ENCODE measurements at places on chromosomes 2 and 18.

DNA sequence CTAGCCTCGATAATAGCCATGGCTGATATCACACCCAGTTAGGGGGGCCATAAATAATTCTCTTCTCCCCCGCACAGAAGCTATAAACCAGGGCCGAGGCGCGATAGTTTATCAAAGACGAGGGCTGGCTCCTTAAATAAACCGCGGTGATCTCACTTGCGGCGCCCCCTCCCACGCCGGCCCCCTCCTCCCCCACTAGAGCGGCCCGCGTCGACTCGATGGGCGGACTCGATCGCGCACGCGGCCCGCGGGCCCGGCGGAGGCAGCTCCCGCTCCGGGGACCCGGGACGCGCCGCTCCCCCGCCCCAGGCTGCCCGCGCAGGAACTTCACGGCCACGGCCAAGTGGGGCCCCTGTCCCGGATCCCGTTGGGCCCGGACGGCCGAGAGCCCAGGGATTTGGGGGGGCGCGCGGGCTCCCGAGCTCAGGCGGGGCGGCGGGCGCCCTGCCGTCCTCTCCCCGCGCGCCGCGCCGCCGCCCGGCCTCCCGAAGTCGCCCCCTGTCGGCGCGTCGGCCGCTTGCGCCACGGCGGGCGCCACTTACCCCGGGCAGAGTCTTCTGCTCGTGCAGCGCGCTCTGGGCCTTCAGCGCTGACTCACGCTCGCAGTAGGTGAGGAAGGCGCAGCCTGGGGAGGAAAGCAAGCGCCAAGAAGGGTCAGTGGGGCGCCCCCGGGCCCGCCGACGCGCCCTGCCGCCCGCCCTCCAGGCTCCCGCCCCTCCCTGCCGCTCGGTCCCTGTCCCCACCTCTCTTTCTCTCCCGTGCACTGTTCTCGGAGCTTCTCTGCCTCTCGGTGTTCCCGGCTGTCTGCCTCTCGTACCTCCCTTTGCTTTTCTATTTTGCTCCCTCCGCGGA lies 80.4 kb downstream of the CELF4 start:
- peak; percentile 68 for DNase-seq

DNA sequence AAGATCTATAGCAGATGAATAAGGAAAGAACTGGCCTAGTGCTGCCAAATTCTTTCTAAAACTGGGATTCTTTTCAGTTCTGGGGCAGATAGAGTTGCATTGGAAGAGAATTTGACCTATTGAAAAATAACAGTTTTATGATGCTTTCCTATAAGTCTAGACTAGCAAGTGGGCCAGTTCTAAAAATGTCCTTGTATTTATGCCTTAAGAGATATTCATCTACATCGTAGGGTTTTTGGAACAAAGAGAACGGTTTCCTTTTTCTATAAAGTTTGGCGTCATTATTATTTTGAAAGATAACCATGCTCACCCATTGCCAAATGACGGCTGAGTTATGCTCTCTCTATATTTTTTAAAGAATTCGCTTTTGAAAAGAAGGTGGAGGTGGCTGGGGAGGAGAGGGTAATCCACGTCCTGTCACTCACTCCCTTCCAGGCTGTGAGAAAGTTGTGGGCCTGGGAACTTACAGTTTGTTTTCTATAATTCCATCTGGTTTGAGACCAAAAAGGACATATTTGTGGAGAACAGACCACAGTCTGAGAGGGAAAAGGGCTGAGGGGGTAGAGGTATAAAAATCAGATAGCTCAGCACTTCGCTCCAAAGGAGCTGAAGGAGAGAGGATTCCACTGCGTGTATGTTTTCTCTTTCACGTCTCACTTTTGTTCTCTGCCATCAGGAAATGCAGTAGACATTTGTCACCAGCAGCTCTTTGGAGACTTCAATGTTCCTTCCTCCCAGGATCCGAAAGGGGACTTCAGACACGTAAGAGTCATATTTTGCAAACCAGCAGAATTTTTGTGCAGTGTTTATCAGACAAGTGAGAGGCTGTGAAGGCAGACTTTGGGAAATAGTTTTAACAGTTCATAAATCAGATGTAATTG lies 281.9 kb upstream of the FN1 start:
- DNase-seq, result no peak

- peak; percentile 24 for DNase-seq
These were observed 1.4 kb downstream of the WNT6 start for GRCh38 chr2:218860950-218861381.

DNA sequence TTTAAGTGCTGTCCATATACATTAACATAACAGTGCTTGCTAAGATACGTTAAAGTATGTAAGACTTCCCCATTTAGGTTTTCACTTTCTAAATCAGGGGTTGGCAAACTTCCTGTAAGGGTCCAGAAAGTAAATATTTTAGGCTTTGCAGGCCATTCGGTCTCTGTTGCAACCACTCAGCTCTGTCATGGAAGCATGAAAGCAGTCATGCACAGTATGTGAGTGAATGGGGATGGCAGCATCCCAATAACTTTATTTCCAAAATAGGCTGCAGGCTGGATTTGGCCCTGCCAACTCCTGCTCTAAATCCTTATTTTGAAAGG lies 128.7 kb downstream of the PLA2R1 start:
- no peak for DNase-seq

DNA sequence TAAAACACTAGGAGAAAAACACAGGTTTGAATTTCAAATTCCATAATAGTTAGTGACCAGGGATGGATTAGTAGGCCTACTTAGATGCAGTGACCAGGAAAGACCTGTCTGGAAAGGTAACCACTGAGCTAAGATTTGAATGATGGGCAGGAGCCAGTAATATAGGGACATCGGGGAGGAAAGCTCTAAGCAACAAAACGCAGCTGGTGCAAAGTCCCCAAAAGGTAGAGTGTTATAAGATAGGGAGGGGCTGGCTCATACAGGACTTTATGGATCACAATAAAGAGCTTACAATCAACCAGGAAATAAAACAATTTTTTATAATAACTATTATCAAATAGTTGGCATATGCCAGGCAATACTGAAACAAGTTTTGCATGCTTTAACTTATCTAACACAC lies 849.4 kb downstream of the LRRTM4 start:
- DNase-seq, result peak; percentile 86

DNA sequence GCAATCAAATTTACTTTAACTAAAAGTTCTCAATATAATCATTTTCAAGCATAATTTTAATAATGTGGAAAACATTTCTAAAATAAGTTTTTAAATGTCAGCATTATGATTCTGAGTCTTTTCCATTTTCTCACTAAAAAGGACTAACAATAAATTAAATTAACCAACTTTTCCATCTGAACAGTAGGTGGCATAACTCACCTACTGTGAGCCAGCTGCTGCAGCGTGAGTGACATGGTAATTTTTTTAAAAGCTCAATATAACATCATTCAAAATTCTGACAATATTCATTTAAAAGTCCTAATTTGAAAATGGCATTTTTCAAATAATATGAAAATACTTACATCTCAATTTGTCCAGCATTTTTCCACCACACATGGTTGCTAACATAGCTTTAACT lies 66.5 kb downstream of the DTNB start:
- DNase-seq, result peak; percentile 40

DNA sequence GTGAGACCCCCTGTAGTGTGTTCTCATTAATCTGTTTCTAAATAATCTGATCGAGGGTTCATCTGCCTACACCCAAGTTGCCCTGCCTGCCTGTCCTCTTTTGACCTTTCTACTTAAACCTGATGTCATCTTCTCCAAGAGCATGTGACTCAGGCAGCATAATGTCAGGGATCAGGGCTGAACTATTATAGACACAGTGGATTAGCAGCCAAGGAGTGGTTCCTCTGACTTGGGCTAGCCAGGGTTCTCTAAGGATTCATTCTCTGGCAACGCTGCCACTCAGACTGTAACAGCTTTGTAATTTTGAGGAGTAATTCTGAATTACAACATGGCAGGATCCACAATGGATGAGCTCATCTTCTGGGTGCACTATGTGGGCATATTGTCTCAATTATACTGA lies 124.0 kb downstream of the MDH1 start:
- no peak for DNase-seq

- no peak for DNase-seq
These were observed 213.0 kb downstream of the TNS1 start for GRCh38 chr2:217789736-217790181.

DNA sequence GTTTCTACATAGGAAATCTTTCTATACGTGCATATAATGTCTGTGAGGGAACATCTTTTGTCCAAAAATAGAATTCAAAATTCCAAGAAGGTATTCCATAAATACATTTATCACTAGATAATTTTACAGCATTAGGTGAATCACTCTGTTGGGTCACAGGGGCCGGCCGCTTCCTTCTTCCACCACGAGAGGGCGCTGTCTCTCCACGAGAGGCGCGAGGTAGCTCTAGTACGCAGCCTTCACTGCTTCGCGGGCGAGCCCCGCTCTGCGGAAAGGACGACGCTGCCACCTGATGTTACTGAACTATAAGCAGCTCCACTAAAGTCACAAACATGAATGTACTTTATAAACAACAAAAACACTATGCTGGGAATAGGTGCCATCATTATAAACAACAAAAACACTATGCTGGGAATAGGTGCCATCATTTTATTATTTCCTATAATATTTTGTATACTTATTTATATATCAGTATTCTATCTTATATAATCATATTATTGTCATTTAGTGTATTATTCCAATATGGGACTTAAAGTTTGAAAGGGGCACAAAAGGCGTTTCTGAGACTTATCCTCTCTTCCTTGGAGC lies 69.4 kb upstream of the REV1 start:
- peak; percentile 67 for DNase-seq

DNA sequence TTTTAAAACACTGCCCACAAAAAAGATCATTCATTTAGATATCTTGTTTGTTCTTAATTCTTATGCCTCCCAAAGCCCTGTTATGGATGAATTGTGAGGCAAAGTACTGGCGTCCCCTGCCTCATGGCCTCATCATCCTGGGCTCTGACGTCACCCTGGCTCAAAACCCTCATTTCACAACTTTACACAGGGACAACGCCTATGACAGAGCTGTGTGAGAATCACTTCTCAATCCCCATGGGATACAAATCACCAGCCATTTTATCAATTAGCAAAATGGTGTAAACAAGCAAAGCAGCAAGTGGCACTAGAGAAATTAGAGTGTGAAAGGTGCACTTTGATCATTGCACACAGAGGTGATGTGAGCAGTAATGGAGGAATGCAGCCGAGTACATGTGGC lies 16.6 kb downstream of the FHOD3 start:
- DNase-seq, result no peak

DNA sequence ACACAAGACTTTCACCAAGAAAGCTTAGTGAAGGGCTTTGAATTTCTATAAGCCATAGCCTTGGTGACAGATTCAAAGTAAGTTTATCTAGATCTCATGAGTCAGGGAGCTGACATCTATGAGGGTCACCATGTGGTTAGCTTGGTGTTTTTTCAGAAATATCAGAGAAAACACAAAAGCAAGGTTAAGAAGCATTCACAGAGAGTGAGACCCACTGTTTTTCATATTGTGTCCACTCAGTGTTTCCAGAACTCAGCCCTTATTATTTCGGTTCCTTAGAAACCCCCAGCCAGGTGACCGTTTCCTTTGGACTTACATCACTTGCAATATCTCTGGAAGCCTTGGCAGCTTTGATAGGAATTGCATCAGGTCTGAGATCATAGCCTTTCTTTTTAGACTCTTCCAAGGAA lies 76.6 kb downstream of the NEB start:
- no peak for DNase-seq

GRCh38 chr2:9422321-9423099 lies 818 bp downstream of the ITGB1BP1 start:
- DNase-seq, result peak; percentile 58

- DNase-seq, result no peak
These were observed 217.2 kb downstream of the NR4A2 start for GRCh38 chr2:156115338-156115737.

- DNase-seq, result no peak
These were observed 87.4 kb upstream of the CAPN13 start for GRCh38 chr2:30894498-30895119.

GRCh38 chr2:143117225-143117624 lies 12.0 kb upstream of the ARHGAP15 start:
- DNase-seq, result no peak

DNA sequence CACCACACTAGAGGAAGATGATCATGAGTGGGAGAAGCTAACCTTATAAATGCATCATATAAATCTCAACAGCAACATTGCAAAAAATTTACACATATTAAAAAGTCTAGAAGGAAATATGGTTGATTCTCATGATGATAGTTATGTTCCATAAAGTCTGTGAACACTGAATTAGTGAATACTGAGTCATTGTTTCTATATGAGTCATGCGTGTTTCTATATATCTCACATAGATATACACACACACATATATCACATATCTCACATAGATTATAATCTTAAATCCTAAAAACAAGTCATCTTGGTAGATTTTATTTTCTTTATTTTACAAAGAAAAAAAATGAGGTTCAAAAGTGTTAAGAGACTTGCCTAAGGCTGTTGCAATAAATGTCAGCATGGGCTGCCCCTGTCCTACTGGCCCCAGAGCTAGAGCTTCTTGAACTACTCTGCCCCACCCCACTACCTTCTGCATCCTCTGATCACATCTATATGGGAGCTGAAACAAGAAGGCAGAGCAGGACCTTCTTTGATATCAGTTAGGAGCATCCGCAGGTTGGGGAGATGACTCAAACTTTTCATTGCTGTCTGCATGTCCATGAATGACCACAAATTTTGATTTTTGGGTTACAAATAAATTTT lies 81.8 kb upstream of the ADAM23 start:
- no peak for DNase-seq

GRCh38 chr18:934518-935133 lies 30.0 kb downstream of the ADCYAP1 start:
- no peak for DNase-seq

- no peak for DNase-seq
These were observed 104.8 kb upstream of the SLC8A1 start for GRCh38 chr2:40556739-40557138.

DNA sequence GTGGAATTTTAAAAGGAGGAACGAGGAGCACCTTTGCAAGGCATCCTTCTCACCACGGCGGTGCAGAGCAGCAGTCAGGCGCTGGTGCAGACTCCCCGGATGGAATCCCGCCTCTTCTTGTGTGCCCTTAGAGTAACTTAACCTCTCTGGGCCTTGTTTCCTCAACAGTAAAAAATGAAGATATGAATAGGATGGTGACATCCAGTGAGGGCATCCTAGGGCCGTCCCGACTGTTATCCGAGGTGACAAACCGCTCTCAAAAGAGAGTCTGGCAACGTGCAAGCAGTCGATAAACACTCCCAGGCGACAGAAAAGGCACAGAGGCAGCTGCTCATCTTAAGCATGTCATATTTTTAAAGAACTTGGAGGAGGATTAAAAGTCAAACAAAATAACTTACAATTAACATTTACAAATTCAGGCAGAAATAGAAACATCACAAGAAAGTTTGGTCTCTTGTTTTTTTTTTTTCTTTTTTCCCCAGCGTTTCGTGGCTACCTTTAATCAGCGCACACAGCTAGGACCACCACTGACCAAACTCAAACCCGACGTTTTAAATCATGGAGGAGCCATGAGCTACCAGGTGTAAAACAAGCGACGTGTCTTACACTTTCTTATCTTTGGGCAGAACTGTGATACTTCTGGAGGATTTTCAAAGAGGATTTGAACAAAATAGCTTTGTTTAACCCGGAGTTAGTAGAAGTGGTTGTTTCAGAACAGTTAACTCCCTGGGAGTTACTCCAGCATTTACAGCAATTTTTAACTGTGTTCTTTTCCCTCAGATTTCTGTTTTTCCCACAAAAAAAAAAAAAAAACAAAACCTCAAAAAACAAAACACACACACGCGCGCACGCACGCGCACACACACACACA lies 2.1 kb downstream of the MBP start:
- no peak for DNase-seq

Data from small intestine (tissue), 16 donors.